ENCODE measurements at places on chromosomes 5 and 9.

GRCh38 chr5:10860645-10861422 is 99.8 kb upstream of the DAP start:
- no peak for DNase-seq

- no peak for DNase-seq
Observed at GRCh38 chr5:87576867-87577266, 164.1 kb upstream of the CCNH start.

DNA sequence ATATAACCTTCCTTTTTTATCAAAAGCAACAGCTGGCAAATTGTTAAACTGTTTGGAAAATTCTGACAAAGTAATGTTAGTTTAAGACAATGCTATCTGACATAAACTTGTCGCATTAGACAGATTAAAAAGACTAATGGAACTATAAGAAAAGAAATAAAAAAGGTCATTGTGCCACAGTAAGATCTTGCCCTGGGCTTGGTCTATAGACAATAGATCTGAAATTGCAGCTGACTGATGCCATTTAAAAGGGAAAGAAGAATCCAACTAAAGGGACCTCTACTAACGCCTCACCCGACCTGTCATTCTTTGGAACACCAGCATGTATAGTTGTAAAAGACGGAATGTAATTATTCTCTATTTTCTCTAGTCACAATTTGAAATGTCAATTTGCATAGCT is 644.4 kb upstream of the GRAMD2B start:
- no peak for DNase-seq

DNA sequence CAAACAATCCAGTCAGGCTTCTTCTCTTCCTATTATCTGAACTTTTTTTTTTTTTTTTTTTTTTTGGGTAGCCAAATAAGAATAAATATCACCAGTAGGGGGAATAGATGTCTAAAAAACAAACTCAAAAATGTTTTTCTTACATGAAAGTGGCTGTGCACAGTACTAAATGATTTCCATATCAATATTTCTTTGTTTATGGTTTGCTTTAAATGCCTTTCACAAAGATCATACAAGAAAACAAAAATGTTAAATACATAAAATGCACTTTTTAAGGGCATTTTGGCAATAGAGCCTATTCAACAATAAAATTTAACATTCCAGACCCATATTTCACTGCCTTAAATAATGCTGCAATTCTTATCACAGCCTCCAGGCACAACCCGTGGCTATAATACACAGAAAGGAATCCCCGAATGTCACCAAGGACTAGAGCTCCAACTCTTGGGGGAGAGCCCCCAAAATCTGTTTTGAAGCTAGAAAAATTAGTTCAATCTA is 91.1 kb upstream of the TBCA start:
- no peak for DNase-seq

- no peak for DNase-seq
Observed at GRCh38 chr9:129748249-129748648, 4.6 kb downstream of the PTGES start.

GRCh38 chr5:179867079-179867465 is 8.5 kb upstream of the MRNIP start:
- no peak for DNase-seq

DNA sequence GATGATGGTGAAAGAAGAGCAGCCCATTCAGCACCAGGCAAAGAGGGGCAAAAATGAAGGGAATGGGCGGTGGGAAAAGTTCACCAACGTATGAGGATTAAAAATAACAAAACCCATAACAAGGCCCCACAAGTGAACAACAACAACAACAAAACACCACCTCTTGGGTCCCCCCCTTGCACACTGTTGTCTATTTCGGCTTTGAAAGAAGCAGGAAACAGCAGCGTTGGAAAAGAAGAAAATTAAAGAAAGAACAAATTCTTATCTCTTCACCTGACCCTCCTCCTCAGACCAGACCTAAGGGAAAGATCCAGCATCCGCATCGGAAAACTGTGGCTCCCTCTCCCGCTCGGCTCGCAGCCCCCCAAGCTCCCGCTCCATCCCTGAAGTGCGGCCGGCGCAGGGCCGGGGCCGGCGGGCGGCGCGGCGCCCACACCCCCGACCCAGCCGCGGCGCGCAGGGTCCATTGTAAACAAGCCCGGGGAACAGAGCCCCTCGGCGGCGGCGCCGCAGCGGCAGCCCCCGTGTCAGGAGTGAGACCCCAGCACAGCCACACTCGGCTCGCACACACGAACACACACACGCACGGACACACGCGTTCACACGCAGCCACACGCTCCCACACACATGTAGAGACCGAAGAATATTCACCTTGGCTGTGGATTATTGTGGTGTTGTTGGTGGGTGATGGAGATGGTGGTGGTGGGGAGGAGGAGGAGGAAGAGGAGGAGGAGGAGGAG is 535 bp downstream of the RFX3 start:
- DNase-seq: peak; percentile 13

Measured in CD4-positive, alpha-beta T cell treated with Interleukin-6 for 4 hours (primary cell).